Fibroblast of upper back skin (primary cell): ENCODE measurements at places on chromosomes 1 and 21.

- DNase-seq: peak; percentile 97
Observed at GRCh38 chr1:115227346-115228082, 110.5 kb downstream of the NGF start.

- peak; percentile 21 for DNase-seq
Observed at GRCh38 chr1:207987164-207987563, 76.2 kb upstream of the CD34 start.

GRCh38 chr1:22851517-22851916 is 121.1 kb downstream of the LACTBL1 start:
- DNase-seq: no peak

GRCh38 chr1:245201827-245202226 is 47.0 kb downstream of the KIF26B start:
- no peak for DNase-seq

DNA sequence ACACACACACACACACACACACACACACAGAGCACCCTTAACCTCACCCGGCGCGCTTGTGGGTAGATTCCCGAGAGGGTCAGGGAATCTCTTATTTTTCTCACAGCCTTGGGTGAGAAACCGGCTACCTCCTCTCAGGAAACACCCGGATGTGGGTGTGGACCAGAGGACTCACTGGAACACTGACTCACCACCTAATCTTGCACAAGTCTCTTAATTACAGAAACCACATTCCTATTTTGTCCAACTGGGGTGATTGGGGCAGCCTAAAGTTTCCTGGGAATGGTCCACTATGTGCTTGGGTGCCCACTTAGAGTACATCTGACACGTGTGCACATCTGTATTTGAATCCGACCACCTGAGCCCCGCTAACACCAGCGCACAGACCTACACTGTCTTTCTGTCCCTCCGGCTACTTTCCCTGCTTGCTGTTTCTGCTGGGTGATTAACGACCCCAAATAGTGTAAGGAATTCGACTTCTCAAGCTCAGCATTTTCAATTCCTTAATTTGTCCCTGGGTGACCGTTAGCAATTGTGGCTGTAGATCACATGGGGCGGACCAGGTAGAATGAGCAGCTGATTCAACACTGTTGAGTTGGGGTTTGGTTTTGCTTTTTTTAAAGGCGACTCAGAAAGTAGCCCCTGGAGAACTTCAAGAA is 14.0 kb upstream of the TBX15 start:
- peak; percentile 87 for DNase-seq

GRCh38 chr21:31606081-31606874 is 53.2 kb upstream of the SOD1 start:
- DNase-seq: no peak

GRCh38 chr1:226097866-226098625 is 35.5 kb downstream of the H3-3A start:
- peak; percentile 81 for DNase-seq

DNA sequence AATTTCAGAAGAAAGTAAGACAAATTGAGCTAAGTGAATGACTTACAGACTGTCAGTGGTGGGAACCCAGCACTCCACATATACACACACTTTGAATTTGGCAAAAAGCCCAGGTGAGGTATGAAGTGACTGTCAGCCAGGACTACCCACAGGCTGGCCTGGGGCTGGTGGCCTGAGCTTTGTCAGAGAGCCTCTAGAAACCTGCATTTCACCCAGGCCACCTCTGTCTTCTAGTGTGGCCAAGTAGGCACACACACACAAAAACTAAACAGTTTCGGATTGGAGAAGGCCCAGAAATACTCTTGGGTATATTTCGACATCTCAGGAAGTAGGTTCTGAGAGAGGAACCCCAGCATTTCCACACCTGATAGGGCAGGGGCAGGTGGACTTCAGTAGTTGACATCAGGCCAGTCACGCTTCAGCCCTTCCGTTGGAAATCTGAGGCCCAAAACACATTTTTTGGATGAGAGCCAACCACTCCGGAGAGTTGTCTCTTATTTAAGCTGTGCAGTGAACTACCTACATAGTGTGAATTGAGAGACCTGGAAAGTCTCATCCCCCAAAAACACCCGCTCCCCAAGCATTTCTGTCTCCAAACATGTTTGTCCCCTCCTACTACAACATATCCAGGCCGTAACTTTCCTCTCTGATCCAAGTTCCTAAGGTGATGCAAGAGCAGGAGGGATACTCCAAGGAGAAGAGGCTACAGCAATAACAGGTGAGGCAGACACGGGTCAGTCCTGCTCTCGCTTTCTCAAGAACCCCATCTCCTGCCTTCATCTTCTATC is 167.2 kb upstream of the PROX1 start:
- no peak for DNase-seq

DNA sequence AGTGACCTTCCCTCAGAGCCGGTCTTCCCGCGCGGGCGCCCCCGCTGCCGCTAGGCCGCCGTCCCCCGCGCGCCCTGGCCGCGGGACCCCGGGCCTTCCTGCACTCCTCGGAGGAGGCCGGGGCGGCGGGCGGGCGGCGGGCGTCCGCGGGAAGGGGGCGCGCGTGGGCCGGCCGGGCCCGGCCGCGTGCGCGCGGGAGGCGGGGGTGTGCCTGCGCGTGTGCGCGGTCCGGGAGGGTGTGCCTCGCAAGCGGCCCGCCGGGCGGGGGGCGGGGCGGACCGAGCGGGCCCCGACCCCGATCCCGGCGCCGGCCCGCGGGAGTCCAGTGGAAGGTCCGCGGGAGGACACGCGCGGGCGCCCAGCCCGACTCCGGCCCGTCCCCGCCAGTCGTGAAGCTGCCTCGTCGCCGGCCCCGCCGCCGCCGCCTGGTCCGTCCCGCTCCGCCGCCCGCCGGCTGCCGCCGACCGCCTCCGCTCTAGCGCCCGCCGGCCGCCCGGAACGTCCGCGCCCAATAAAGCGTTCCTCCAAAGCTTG is 438 bp downstream of the MRPS6 start:
- DNase-seq: peak; percentile 18

DNA sequence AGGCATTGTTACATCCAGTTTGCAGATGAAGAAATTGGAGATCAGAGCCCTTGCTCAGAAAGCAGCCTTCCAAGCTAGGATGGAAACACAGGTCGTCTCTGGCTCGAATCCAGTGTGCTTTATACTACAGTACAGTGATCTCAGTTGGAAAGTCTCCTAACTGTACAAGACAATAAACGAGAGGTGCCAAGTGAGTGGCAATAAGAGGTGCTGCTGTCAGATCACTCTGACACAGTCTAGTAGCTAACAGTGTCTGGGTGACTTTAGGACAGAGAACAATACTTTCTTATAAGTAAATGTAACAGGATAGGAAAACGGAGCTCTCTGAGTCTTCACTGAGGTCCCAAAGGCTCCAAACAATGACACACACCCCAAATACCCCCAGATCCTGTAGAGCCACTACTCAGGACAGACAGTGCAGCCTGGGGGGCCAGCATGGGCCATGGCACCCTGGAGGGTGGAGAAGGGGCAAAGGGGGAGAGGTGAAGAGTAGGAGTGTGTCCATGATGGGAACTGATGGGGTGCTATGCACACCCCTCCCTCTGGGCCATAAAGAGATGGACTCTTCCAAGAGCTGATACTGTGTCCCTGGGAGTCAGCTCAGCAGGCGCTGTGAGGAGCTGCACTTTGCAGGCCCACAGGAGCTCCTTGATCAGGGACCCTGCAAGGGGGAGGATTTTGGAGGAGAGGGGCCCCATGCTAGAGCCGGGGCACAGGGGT is 3.3 kb downstream of the SH3BGR start:
- no peak for DNase-seq

GRCh38 chr1:9093091-9093490 is 23.7 kb upstream of the SLC2A5 start:
- no peak for DNase-seq

GRCh38 chr21:16034446-16035190 is 304.8 kb downstream of the USP25 start:
- DNase-seq: no peak

DNA sequence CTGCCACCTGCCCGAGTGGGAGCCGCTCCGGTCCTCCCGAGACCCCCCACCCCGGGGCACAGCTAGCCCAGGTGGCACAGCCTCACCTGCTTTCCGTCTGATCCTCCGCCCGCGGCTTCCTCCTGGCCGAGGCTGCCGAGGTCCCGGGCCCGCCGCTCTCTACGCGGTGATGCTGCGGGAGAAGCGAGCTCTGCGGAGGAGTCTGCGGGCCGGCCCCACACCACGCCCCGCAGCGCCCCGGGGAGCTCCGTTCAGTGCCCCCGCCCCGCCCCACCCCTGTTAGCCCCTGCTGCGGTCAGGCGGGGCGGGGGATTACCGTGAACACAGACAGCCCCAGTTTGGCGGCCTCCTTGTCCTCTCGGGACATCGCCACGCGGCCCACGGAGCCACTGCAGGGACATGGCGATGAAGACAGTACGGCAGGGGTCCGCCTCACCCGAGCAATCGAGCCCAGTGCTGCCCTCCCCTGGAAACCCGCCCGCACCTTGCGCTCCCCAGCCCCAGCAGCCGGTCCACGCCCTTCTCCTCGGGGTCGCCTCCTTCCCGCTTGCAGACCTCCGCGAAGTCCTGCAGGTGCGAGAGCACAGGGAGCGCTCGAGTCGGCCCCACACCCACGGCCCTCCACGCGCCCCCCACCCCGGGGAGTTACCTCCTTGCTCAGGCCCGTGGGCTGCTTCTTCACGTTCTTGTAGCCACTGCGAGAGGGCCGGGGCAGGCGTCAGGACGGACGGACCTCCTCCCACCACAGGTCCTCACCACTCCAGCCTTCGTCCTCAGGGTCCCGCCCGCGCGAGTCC is 933 bp downstream of the C1orf35 start:
- peak; percentile 16 for DNase-seq

DNA sequence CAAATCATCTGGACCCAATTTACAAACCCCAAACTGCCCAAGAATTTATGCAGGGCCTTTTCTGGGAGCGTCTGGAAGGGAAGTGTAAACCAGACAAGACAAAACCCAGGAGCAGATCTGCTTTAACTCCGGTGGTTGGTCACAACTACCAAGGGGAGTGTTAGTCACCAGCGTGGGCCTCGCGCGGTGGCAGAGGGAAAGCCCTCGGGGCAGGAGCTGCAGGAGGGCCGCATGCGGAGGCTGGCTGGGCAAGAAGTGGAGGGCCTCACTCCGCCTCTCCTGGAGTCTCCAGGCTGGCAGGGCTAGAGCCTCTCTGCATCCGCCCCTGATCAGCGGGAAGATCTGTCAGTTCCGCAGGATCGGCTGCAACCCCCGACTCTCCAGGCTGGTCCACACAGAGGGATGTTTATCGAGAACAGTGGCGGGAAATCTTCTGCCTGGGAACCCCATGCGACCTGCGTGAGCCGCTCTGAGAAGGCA is 2.0 kb downstream of the COL24A1 start:
- DNase-seq: peak; percentile 94

- no peak for DNase-seq
Observed at GRCh38 chr1:77026135-77026534, 158.9 kb downstream of the ST6GALNAC5 start.

DNA sequence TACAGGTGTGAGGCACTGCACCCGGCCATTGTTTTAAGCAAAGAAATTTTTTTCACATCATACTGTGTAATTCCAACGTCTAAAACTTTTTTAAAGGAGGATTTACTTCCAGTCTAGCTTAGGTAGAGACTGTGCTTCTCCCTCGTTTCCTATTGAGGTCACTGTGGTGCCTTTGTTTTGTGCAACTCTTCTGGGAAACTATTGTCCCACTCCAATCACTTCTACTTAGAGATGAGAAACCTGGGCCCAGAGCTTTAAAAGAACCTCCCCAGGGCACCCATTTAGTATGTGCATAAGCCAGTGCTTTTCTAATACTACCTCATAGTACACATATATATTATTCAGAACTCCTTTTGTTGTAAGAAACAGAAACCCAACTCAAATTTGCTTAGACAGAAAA is 120.0 kb upstream of the ZNF644 start:
- DNase-seq: no peak

GRCh38 chr1:1236176-1236763 is 4.2 kb downstream of the B3GALT6 start:
- DNase-seq: no peak

GRCh38 chr1:193807208-193807607 is 620.8 kb upstream of the B3GALT2 start:
- no peak for DNase-seq

- no peak for DNase-seq
Observed at GRCh38 chr1:45282351-45282750, 44.3 kb upstream of the HPDL start.

DNA sequence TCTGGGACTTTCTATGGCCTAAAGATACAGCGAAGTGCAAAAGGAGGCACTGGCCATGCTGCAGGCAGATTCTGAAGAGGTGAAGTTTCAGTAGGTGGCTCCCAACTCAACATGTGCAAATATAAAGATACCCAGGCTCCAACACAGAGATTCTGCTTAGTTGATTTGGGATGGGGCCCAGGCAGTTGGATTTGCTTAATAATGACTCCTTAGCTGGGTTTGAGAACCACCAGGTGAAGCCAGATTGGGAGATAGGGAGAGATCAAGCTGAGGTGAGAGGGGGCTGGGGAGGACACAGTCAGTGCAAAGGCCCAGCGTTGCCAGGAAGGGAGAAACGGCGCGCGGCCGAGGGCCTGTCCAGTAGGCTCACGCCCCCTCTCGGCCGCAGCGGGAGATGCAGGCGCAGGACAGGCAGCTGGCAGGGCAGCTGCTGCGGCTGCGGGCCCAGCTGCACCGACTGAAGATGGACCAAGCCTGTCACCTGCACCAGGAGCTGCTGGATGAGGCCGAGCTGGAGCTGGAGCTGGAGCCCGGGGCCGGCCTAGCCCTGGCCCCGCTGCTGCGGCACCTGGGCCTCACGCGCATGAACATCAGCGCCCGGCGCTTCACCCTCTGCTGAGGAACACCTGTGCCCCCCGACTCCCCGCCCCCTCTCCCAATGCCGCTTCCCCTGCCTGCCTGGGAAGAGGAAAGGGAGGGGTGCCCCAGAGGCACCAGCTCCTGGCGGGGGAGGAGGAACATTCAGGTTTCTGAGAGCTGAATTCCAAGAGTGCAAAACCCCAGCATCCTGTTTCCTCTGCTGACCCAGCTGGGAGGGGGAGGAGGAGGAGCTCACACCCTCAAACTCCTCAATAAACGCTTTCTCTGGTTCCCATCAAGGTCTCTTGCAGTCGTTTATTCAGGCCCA is 1.2 kb downstream of the FAM167B start:
- DNase-seq: peak; percentile 51

- peak; percentile 97 for DNase-seq
Observed at GRCh38 chr1:172917972-172918371, 132.8 kb downstream of the TNFSF18 start.

DNA sequence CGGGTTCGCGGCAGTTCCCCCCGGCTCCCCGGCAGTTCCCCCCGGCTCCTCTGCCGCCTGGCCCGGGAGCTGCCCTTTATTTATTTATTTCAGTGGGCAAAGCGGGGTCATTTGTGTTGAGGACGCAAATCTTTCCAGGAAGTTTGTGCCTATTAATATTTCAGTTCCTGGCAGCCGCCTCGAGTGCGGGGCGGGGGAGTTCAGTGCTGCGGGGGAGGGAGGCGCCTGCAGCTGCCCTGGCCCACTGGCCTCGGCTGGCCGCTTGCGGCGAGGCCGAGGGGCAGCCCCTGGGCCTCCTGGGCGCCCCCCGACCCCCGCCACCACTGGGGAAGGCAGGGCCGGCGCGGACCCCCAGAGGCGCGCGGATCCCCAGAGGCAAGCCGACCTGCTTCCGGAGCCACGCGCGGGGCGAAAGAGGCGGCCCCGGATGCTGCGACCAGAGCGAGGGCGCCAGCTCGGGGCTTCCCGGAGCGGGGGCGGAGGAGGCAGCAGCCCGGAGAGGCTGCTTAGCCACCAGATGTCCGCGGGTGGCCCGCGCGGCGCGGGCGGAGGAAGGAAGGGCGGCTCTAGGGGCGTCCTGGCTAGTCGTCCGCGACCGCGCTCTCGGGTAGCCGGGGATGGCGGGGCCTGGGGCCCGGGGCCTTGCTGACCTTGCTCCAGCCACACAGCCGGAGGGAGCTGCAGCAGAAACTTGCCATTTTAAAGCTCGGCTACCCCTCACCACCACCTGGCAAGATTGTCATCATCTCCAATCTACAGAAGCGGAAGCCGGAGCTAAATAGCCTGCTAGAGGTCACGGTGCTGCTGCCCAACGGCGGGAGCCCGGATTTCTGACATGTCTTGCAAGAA is 48.0 kb downstream of the H3-3A start:
- DNase-seq: peak; percentile 29
